ENCODE measurements at places on chromosomes 7 and 10. TPM values are rescaled to one million over a fixed set of nuclear protein-coding genes. Genes with fewer than 3 reads are reported as not detected.

The C7orf33 gene
- not detected for polyA plus RNA-seq

The SLC13A4 gene
- 0.03 TPM for polyA plus RNA-seq

- no peak for DNase-seq
Measured at GRCh38 chr7:2659556-2660358, 28.0 kb downstream of the TTYH3 start.

DNA sequence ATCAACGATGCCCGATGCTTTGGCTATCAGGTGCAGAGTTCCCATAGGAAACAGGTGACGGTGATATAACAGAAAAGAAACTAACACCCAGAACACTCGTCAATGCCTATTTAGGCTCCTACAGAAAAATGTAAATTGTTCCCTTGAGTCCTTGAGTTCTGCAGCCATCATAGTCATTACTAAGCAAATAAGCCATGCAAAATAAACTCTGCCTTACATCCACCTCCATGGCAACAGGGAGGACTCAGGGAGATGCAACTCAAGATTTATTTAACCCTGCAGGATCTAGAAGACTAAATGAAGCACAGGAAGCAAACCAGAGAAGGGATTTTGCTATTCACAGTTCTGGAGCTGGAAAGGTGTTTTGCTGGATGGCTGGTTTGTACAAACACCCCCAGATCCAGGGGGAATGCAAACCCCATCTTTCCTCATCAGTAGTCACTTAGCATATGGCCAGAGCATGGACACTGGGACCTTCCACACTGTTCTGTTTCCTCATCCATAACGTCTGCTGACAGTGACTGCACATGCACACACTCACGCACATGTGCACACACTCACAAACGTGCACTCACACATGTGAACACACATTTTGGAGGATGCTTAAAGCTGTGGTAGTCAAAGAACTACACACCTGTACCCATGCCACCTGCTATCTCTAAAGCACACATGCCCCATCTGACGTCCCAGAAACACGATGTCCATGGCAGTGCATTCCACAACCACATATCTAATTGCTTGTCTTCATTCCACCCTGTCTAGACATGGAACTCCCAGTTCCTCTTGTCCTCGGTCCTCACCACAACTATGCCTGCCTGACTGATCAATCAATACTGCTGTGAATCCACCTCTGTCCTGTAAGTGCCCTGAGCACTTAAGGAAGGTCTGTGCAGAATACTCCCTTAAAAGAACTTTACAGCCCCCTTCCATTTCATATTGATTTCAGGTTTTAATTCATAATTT is 178.2 kb downstream of the COBL start:
- DNase-seq, result no peak

DNA sequence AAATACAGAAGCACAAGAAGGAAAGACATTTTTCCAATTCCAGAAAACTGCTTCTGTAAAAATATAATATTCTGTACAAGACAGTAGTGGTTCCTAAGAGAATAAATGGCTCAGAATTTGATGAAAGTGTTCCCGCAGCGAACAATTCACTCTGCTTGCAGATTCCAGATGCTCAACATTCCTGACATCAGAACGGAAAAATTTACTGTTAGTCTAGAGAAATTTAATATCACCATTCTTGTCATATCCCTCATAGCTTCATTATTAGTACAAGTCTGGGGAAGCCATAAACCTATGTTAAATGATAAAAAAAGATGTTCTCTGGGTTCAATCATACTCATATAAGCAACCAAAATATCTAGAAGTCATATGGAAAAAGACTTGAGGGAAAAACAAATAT is 83.6 kb downstream of the MPP7 start:
- no peak for DNase-seq
